ENCODE measurements at places on chromosomes 13 and 19.

GRCh38 chr19:1513499-1514294 is 878 bp upstream of the ADAMTSL5 start:
- DNase-seq: peak; percentile 27

DNA sequence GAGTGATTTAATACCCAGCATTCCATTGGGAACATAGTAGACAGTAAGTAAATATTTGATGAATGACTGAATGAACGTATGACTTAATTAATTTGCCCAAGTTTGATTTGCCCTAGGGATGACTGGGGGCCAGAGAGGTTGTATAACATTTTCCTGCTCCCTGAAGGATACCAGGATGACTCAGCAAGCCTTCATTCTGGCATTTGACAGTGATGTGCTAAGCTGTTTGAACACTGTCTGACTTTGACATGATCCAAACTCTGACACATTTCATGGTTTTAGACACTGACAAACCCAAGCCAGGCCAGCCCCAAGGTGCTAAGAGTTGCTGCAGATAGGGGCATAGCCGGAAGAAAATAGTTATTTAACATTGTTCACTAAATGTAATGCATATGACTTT is 53.4 kb upstream of the KLF12 start:
- DNase-seq: no peak

- DNase-seq: no peak
Observed at GRCh38 chr13:100290165-100290801, 201.4 kb downstream of the PCCA start.

- no peak for DNase-seq
Observed at GRCh38 chr19:27765912-27766725, 1446.8 kb downstream of the UQCRFS1 start.

DNA sequence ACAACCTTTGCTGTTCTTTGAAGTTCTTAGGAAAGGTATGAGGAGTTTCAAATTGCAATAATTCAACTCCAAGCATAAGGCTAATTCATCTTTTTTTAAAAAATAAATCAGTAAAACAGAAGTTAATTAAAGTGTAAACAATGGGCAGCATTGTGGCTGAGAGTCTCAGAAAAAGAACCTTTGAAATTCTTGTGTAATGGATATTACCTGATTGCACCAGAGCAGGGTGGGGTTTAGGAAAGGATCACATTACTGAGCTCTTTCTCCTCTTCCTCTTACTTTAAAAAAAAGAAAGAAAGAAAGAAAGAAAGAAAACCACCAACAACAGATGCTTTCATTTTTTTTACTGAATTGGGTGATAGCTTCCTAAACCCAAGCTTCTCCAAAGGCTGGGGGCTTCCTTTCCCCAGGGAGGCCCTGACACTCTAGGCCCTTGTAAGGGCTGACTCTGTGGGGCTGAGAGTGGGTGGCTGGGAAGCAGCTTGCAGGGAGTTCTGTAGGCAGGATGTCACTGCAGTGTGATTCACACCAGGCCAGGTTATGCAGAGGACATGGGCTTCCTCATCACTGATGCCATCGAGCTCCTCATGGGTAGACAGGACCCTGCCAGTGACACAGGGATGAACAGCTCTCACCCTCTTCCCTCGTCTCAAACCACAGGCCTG is 564.5 kb downstream of the FGF9 start:
- no peak for DNase-seq

DNA sequence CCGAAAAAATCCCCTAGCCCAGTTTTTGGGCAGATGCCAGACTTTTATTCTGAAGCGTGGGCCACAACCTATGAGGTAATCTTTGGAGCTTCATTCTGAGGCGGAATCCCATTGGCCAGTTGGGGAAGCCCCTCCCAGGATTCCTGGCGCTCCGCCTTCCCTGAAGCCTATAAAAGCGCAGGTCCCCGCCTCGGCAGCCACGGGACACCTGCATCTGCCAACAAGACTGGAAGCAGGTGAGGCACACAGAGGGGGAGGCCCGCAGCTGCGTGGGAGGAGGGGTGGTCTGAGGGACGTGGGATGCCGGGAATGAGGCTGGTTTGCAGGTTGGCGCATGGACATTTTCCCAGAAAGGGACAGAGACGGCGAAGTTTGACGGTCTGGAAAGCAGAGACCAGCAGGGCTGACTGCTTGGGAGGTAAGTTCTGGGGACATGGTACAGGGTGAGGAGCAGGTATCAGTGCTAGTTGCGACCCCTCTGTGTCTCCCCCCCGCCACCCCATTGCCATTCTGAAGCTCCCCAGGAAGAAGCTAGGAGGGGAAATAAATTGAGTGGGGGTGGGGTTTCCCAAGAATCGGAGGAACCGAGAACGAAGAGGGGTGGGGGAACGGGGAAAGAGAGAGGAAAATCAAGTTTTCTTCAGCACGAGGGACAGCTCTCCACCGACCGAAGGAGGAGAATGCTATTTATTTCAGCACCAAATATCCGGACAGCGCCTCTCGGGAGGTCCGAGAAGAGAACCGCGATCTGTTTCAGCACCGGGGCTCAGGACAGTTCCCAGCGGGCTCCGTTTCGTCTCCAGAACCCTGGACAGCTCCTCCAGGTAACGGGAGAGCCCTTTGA is 22.4 kb upstream of the FEM1A start:
- peak; percentile 88 for DNase-seq

DNA sequence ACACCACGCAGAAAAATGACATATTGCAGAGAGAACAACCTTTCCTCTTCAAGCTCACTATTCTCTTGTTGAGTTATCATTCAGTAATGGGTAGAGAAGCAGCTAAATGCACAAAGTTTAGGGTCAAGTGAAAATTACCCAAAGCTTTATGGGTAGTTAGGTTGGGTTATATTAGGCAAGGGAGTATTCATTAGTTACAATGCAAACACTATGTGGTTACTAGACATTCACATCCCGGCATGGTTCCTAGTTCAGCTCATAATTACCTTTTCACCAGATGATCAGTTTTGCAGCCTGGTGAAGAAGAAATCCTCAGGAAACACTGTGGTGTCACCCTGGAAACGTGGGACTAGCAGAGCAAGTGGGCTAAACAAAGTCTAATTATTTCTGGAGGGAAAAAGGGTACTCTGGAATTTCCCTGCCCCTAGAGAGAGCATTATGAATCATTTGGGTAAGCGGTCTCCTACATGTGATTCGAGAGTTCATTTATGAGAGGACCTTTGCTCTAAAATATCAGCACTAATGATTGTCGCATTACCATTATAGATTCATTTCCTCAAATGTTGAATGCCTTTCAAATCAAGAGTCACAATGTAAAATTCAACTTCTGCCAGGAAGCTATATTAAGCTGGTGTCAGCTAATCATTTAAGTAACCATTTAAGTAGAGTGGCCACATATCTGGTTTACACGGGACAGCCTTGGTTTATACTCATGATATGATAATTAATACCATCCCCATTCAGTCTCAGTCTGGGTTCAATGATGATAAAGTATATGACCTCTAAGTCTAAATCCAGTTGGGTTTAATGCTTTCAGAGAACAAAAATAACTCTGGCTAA is 1208.0 kb downstream of the DIAPH3 start:
- no peak for DNase-seq

DNA sequence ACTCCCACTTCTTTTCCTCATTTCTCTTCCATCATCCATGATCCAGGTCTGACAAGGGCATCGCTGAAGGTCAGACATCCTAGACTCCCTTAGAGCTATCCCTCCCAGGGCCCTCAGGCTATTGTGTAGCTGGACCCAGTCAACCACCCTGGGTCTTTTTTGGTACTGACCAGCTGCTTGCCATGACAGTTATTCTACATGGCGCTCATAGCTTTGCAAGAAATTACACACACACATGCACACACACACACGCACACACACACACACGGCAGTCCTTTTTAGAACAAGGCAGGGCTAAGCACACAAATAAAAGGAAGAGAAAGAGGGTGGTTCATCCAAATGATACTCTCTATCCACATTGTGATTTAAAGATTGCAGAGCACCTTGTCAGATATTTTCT is 18.3 kb downstream of the SIAH3 start:
- DNase-seq: no peak

DNA sequence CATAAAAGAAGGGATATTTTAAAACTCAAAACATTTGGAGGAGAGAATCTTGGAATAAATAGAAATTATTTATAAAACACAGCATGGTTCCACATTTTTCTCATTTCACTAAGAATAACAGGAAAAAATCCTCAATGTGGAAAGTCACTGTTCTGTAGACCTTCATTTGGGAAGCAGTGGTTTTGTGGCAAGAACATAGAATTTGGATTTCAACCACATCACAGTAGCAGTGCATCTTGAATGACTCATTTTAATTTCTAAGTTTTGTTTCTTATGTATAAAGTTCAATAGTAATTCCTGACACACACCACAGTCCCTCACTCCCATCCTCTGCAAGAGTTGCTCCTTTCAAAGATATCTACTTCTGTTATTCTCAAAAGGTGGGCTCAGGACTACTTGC is 264.0 kb downstream of the ENOX1 start:
- DNase-seq: no peak

DNA sequence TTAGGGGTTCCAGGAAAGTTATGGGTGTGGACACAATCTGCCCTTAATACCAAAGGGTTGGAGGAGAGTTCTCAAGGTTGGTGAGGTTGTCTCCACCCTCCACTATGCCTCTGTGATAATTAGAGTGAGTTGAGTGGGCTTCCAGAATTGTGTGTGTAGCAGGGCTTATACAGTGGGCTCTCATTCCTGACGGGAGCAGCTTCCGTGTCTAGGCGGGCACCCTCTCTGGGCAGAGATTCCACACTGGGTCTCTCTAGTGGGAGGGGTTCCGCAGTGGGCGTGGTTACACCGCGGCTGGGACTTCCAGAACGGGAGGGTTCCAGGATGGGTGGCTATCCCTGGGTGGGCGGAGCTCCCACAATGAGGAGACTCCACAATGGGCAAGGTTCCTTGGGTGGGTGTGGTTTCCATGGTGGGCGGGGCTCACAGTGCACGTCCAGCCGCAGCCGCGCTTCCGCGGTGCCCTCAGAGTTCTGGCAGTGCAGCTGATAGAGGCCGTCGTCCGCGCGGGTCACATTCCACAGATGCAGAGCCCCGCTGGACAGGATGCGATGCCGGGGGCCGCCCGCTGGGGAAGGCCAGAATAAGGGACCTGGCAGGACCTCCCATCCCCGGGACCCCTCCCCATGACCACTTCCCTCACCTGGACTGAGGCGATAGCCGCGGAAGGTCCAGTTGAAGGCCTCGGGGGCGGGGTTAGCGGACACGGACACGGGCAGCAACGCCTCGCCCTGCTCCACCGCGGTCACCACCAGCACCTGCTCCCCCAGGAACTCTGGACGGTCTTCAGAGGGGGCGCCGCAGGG is 8.4 kb downstream of the NPHS1 start:
- DNase-seq: no peak

GRCh38 chr19:10936661-10937084 is 8.1 kb downstream of the TIMM29 start:
- peak; percentile 91 for DNase-seq

DNA sequence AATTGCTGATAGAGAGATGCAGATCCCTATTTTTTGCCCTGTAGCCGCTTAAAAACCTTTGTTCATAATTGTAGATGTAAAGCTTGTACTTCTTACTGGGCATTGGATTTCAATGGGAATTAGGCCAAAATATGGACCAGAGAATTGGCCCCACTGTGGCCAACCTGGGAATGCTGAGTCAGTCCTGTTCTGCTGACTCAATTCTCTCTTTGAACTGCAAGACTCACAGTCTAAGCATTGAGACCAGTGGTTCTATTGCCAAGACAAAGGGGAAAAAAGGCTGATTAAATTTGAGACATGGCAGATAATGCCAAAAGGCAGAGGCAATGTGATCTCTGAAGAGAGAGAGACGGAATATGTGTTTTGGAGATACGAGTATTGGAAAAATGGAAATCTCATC is 72.5 kb upstream of the UBL3 start:
- DNase-seq: no peak

- DNase-seq: no peak
Observed at GRCh38 chr13:109509154-109509900, 277.1 kb downstream of the IRS2 start.

- DNase-seq: peak; percentile 86
Observed at GRCh38 chr19:1507763-1508506, 4.9 kb downstream of the ADAMTSL5 start.
